ENCODE measurements at places on chromosomes 4 and X.

- DNase-seq = peak; percentile 55
These were observed 39.6 kb downstream of the PDLIM5 start for GRCh38 chr4:94491322-94491721.

GRCh38 chr4:54945838-54946237, 179.6 kb downstream of the KDR start:
- DNase-seq = no peak

GRCh38 chr4:175070444-175070843, 152.3 kb downstream of the ADAM29 start:
- DNase-seq = no peak

DNA sequence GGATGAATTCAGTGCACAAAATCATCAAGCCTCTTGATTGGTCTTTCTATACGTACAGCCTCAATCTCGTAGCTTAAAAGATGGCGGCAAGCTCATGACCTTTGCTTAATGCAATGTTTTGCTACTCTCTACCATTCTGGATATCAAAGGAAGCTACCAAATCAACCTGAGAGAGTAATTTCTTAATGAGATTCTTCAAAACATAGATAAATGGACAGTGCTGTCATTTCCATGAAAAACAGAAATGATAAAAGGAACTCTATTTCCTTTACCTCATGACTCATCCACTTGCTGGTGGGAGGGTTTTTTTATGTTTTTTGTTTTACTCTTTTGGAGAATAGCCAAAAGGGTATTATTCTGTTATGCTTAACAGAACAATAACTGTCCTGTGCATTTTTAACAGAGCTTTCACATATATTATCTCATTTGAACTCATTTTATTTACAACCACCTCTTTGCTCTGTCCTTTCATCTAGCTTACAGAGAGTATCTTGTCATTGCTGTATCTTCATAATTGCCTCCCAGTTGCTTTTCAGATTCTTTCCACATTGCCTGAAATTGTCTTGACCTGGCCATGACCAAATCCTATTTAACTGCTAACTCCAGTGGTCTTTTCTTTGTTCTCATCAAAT, 138.6 kb upstream of the GPR101 start:
- no peak for DNase-seq

DNA sequence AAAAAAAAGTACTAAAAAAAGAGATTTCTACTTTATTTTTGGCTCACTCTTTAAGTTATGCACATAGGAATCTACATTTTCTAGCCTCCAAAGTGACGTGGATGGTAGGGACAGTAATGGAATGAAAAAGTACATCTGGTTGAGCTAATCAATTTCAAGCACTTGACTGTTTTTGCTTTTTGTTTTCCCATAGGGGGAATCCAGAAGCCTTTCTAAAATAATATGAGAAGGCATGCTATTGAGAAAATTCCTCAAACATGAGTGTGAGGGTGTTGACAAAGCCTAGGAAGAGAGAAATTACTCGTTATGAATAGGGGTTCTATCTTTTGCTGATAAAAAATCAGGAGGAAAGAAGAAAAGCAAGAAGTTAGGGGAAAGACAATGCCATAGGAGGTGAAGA, 242.5 kb upstream of the PUDP start:
- peak; percentile 43 for DNase-seq

GRCh38 chr4:169132561-169133305, 122.7 kb upstream of the CBR4 start:
- peak; percentile 43 for DNase-seq

- DNase-seq = no peak
These were observed 124.4 kb downstream of the NBDY start for GRCh38 chrX:56853436-56853835.

DNA sequence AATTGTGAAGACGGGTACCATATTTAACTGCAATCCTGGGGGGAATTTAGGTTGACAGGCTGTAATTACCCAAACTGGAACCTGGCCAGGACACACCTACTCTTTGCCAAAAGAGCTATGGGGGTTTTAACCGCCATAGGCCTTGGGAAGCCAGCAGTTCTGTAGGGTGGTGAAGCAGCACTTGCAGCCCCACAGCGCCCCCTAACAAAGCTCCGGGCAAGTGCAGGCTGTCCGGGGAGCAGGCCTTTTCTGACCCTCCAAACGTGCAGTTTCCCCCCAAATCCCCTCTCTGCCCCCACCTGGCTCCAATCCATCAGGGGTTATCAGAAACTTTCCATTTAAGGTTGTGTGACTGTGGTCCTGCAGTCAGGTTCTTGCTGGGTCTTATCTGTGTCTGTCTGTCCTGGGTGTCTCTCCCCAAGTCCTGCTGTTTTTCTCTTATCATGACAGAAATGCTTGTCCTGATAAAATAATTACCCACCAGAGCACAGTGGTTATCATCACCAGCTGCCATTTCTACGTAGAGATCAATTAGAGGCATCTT, 350.9 kb downstream of the MID1IP1 start:
- DNase-seq = no peak

GRCh38 chr4:120843849-120844527, 78.5 kb downstream of the PRDM5 start:
- no peak for DNase-seq

GRCh38 chrX:73647632-73648322, 84.8 kb downstream of the CHIC1 start:
- DNase-seq = no peak

DNA sequence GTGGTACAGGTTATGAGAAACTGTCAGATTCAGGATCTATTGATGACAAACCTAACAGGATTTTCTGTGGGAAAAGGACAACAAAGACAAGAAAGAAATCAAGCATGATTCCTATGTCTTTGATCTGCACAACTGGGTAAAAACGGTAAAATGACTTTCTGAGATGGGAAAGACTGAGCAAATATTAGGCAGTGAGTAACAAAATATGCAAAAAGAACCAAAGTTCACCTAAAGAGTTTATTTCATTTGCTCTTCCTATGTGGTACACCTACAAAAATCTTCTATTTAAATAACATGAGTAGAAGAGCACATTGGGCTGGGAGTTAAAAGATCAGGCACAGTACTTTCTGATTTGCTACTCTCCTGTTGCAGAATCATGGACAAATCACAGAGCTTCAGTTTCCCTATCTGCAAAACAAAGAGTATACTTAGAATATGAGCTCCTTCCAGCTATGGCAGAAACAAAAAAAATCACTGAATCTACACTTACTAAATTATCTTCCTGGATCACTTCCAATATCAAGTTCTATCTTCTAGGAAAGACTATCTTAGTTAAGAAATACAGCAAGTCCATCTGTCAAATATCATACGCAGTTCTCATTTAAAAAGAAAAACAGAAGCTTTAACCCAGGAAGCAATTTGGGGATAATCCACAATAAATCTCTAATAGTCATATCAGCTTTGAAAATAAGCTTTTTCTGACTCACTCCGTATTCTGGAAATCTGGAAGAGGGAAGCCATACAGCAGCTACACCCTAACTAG, 37.4 kb downstream of the NFXL1 start:
- no peak for DNase-seq

DNA sequence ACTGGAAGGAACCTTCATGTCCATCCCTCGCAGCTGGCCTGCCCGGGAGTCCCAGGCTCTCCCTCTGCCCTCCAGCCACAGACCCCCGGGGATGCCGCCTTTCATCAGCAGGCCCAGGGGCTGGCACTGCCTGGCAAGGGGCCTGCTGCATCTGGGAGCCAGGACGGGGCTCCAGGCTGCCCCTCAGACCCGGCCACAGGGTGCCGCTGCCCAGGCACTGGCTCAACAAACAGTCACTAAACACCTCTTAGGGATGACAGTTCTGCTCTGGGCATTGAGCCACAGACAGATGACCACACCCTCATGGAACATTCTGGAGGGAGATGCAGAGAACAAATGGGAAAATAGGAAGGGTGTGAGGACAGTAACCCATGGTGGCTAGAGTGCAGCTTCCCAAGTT, 109.3 kb downstream of the HMX1 start:
- DNase-seq = no peak

DNA sequence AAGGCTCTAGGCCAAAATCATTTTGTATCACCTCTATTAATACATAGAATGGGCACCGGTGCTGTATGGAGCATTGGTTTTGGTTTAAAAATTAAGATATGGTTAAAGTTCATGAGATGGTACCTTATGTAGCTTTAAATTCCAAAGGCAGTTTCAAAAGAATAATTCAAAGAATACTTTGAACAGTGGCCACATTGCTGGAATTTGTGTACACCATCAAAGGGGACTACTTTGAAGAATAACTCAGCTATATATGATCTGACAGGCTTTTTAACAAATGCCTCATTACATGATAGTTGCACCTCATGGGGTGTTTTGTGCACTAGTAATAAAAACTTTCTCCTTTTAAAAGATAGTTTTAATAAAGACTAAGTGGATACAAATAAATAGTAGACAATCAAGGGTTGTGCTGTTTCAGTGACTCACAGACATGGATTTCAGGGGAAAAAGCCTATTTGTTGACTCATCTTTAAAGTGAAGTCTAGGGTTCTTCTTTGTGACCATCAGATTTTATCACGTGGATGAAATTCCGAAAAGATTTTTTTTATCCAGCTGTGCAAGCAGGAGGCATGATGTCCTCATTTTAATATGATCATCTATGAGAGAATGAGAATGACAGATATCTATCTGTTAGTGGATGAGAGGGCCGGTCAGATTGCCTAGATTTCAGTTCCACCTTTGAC, 12.8 kb downstream of the MTM1 start:
- peak; percentile 75 for DNase-seq

- DNase-seq = no peak
These were observed 12.5 kb upstream of the FAM13A start for GRCh38 chr4:89069481-89069880.

DNA sequence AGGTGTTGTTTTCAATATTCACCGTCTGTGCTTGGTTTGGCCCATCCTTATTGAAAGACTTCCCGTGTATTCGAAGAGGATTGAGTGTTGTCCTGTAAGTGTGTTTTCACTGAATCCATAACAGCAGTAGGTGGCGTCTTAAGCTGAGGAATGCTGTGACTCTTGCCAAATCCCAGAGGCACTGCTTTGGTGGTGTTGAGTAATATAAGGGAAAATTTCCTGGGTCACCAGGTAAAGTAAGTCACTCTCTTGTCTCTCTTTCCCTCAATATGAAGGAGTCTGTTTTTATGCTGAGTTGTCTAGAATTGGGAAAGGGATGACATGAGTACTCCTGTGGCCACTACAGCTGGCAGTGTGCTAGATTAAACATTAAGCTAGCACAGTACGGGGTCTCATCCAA, 146.7 kb upstream of the ZXDB start:
- no peak for DNase-seq

GRCh38 chr4:116357758-116358157, 727.6 kb downstream of the TRAM1L1 start:
- no peak for DNase-seq

Data from AG10803 (cell line).